ENCODE measurements at places on chromosomes 16 and 17. TPM values are rescaled to one million over a fixed set of nuclear protein-coding genes. Genes with fewer than 3 reads are reported as not detected.
A peak's percentile ranks its signal among the peaks of the same experiment; 100 is the strongest.

Gene KRTAP4-9
- polyA plus RNA-seq: not detected

Gene XYLT1
- polyA plus RNA-seq: 9.9 TPM

Gene CCDC154
- polyA plus RNA-seq: 2.9 TPM

Gene POLDIP2
- polyA plus RNA-seq: 68.2 TPM

Gene CHST5
- 35.6 TPM for polyA plus RNA-seq

Gene PLLP
- 117 TPM for polyA plus RNA-seq

Gene CD79B
- 1.2 TPM for polyA plus RNA-seq

Gene AGRP
- polyA plus RNA-seq: 0.13 TPM

Gene ABCA9
- polyA plus RNA-seq: 2.1 TPM

Gene CES2
- polyA plus RNA-seq: 181 TPM

Gene RGS9
- 7.5 TPM for polyA plus RNA-seq

Gene TM4SF5
- polyA plus RNA-seq: 44.0 TPM

Gene CDK5R1
- 3.6 TPM for polyA plus RNA-seq

DNA sequence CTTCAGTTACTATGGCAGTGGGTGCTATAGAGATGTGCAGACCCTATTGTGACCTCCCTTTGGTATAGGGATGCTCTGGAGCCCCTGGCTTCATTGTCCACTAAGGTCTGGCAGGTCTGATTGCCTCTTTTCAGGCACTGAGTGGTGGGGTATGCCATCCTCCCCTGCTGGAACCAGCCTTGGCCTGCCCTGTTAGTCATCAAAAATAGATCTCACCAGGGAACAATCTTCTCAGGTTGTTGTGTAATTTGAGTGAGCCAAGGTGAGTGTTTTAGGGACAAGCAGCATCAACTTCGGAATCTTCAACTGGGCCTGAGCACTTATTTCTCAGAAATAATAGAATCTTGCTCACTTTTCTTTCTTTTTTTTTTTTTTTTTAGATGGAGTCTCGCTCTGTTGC is 19.6 kb downstream of the HMOX2 start:
- H3K27me3 ChIP-seq: no peaks in the 10 kb centered on the region
- no peak for DNase-seq
- H3K36me3 ChIP-seq: peaks cover 18% of the 10 kb centered on the region

DNA sequence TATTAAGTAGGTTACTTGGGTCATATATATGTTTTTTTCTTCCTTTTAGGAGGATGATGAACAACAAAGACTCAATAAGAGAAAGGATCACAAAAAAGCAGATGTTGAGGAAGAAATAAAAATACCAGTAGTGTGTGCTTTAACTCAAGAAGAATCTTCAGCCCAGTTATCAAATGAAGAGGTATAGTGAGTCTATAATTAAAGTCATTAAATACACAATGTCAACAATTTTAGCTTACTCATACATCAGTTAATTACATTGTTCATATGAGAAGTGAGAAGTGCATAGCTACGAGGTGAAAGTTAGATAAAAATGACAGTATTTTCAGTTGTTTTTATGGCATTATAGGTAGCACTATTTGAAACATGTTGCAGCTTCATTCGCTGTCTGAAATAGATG is 65.2 kb downstream of the NUP88 start:
- no peak overlapping the region for H3K27ac ChIP-seq
- H3K36me3 ChIP-seq: peaks cover 60% of the 10 kb centered on the region
- no peaks in the 10 kb centered on the region for H3K4me1 ChIP-seq
- DNase-seq: no peak
- no peaks in the 10 kb centered on the region for H3K27me3 ChIP-seq

- no peak overlapping the region for H3K27ac ChIP-seq
- H3K4me1 ChIP-seq: peaks cover 2% of the 10 kb centered on the region
- no peak overlapping the region for H3K4me3 ChIP-seq
Observed at GRCh38 chr16:28082624-28083023, 19.1 kb upstream of the GSG1L start.

DNA sequence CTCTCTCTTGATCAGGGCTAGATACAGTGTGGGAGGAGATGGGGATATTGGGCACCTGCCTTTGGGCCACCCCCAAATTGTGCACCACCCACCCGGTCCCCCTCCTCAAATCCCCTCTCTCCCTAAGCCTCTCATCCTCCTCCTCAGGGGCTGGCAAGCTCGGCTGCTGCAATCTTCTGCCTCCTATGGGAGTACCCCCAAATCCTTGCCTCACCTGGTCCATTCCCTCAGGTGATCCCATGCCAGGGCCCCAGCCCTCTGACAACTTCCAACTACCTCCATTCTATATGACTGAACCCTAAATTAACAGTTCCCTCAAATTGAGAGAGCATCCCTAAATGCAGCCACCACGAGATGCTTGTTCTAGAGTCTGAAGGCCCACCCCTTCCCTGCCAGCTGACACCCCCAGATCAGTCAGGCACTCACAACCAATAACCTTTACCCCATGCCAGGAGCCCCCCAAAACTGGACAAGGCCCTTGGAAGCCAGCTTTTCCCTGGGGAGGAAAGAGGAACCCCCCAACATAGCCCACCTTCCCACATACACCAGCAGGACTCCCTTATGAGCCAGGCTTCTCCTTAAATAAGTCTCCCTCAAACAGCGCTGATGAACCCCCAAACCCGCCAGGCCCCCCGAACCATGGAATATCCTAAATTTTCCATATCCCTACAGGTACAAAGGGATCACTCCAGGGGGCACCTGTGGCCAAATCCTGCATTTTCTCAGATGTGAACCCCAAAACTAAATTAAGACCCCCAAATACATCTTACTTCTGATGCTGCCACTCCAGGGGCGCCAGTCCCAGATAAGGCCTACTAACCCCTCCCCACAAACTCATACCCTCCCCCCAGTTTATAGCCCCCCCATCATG is 3.2 kb downstream of the DLG4 start:
- peaks cover 41% of the 10 kb centered on the region for H3K4me1 ChIP-seq
- H3K27ac ChIP-seq: no peak overlapping the region
- peaks cover 35% of the 10 kb centered on the region for H3K27me3 ChIP-seq
- peaks cover 5% of the 10 kb centered on the region for H3K36me3 ChIP-seq
- peak overlapping the region; percentile 30 for H3K4me3 ChIP-seq

GRCh38 chr17:4576729-4577322 is 7.5 kb upstream of the SMTNL2 start:
- no peaks in the 10 kb centered on the region for H3K36me3 ChIP-seq
- H3K27me3 ChIP-seq: no peaks in the 10 kb centered on the region
- peak overlapping the region; percentile 37 for H3K27ac ChIP-seq
- H3K4me3 ChIP-seq: no peak overlapping the region

DNA sequence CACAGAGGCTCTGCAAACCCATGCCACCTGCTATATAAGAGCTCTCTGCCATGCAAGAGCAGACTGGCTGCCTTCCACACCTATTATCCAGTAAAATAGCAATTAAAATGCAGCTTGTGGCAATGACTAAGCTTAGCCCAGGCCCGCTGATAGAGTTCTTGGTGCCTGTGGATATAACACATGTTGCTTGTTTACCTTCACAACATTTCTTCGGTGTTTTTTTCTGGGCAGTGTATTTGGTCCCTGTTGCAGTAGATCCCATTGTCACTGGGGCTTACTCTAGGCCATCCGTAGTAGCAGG is 63.5 kb downstream of the SPECC1 start:
- no peak overlapping the region for H3K27ac ChIP-seq
- no peak overlapping the region for H3K4me3 ChIP-seq
- no peak for DNase-seq
- peaks cover 3% of the 10 kb centered on the region for H3K27me3 ChIP-seq

DNA sequence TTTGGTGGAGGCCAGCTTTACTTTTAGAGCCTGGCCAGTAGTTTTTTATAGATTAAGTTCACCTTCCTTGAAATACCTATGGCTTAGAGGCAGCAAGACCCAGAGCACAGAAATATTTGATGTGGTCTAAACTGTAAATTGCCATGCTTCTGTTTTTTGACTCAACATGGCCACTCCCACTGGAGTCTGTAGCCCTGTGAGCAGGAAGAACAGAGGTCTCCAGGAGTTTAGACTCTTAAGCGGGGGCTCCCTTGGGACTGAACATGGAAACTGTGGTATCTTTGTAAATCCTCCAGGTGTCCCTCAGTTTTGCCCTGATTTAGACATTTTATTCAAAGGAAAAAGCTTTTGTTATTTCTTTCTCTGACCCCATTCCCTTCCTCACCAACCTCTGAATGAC is 145.6 kb downstream of the FTO start:
- H3K4me1 ChIP-seq: no peaks in the 10 kb centered on the region
- no peaks in the 10 kb centered on the region for H3K36me3 ChIP-seq
- no peak overlapping the region for H3K27ac ChIP-seq
- H3K27me3 ChIP-seq: no peaks in the 10 kb centered on the region

DNA sequence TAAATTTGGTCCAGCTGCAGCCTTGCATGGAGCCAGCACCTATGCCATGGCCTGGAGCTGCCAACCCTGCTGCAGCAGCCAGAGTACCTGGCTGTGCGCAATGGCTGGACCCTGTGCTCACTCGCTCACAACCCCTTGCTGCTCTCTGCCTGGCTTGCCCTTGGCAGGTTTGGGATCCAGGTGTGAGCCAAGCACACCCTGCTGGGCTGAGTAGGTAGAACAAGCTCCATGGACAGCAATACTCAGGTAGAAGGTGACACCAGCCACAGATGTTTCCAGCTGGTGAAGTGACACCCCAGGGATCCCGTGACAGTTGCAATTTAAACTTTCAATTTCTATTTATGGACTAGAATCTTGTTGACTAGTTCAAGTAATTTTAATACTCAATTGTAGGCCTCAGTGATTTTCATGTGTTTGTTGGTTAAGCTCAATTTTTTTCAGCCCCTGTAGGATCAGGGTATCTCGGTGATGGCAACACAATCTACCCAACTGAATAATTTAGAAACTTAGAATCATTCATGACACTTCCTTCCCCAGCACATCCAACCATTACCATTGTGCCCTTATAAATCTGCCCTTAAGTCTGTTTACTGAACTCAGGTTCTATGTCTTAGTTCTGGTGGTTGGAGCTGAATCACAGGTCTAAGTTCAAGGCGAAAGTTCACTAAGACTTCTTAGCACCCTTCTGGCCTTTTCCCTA is 480.0 kb downstream of the PMP22 start:
- no peaks in the 10 kb centered on the region for H3K4me1 ChIP-seq
- no peaks in the 10 kb centered on the region for H3K27me3 ChIP-seq
- no peak overlapping the region for H3K4me3 ChIP-seq
- H3K36me3 ChIP-seq: no peaks in the 10 kb centered on the region
- no peak for DNase-seq
- no peak overlapping the region for H3K27ac ChIP-seq

DNA sequence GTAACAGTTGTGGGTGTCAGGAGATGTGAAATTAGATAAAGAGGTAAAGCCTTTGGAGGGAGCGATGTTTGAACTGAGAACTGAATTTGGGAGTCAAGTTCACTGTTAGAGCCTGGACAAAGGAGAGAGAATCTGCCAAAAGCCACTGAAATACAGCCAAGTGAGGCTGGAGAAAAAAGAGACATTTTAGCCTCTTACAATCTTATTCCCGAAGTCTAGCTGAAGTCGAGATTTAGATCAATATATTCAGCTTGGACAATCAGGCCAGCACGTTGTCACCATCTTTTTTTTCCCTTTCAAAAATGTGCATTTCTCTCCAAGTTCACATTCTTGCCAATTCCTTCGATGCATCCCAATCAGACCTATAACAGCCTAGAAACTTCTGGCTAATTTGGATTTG is 312.2 kb downstream of the RBFOX1 start:
- no peaks in the 10 kb centered on the region for H3K36me3 ChIP-seq
- no peak overlapping the region for H3K27ac ChIP-seq
- H3K4me1 ChIP-seq: no peaks in the 10 kb centered on the region
- H3K27me3 ChIP-seq: no peaks in the 10 kb centered on the region
- no peak for DNase-seq
- H3K4me3 ChIP-seq: no peak overlapping the region

DNA sequence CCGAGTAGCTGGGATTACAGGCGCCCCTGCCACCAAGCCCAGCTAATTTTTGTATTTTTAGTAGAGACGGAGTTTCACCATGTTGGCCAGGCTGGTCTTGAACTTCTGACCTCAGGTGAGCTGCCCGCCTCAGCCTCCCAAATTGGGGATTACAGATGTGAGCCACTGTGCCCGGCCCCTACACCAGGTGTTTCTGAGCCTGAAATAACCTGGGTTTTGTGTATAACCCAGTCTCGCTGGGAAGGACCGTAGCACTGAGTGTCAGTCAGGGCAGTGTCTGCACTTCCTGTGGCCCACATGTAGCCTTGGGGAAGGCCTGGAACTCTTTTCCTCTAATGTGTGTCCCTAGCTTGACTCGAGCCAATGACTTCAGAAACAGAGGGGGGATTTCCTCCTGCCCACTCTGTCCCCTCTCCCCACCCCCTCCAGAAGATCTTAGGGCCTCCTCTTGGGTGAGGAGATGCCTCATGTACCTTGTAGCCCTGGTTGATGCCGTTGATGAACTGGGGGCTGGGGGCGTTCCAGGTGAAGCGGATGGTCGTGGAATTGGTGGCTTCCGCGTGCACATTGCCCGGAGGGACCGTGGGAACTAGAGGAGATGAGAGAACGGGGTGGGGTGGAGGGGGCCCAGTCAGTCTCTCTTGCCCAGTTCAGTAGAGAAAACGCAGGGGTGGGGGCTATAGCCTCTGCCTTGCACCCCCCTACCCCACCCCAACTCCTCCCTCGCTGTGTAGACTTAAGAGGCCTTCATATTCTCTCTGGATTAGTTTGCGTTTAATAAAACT is 102.6 kb upstream of the CDC42EP4 start:
- H3K27ac ChIP-seq: no peak overlapping the region
- no peaks in the 10 kb centered on the region for H3K4me1 ChIP-seq
- DNase-seq: no peak
- no peaks in the 10 kb centered on the region for H3K27me3 ChIP-seq
- H3K36me3 ChIP-seq: no peaks in the 10 kb centered on the region

- H3K36me3 ChIP-seq: no peaks in the 10 kb centered on the region
- no peaks in the 10 kb centered on the region for H3K27me3 ChIP-seq
- H3K4me3 ChIP-seq: no peak overlapping the region
- peak; percentile 35 for DNase-seq
- peaks cover 2% of the 10 kb centered on the region for H3K4me1 ChIP-seq
Observed at GRCh38 chr17:49063652-49064051, 66.5 kb downstream of the IGF2BP1 start.

- H3K4me3 ChIP-seq: no peak overlapping the region
- H3K36me3 ChIP-seq: no peaks in the 10 kb centered on the region
- peaks cover 24% of the 10 kb centered on the region for H3K4me1 ChIP-seq
- peaks cover 17% of the 10 kb centered on the region for H3K27me3 ChIP-seq
- H3K27ac ChIP-seq: no peak overlapping the region
- no peak for DNase-seq
Observed at GRCh38 chr16:86924537-86924936, 346.2 kb downstream of the FOXL1 start.

All from large intestine (tissue), 12 donors.